Activated CD8-positive, alpha-beta memory T cell treated with anti-CD3 and anti-CD28 coated beads, Interleukin-2, amount 10 ng/mL, durations not matched to agents 7 days and 5 days (primary cell): ENCODE measurements at places on chromosomes 6 and 20. TPM values are rescaled to one million over a fixed set of nuclear protein-coding genes. Genes with fewer than 3 reads are reported as not detected.

DNA sequence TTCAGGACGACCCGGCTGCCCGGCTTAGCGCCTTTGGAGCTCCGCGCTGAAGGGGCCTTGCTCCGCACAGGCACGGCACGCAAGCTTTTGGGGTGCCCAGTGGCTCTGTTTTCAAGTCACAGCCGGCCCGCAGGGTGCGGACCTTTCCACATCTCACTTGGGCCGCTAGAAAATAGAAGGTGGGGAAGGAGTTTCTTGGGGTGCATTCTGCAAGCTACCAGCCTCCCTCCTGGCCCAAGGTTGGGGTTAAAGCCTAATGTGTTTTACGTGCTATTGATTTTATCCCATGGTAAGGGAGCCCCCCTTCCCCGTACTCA, 561 bp downstream of the KAT14 start:
- DNase-seq, result no peak
- H3K4me3 ChIP-seq, result peak overlapping the region; percentile 84
- H3K27ac ChIP-seq, result peak overlapping the region; percentile 83
- H3K36me3 ChIP-seq, result peaks cover 10% of the 10 kb centered on the region

GRCh38 chr20:44151621-44152416, 35.2 kb downstream of the JPH2 start:
- H3K27me3 ChIP-seq, result peaks cover 6% of the 10 kb centered on the region
- DNase-seq, result no peak
- no peak overlapping the region for H3K4me3 ChIP-seq
- no peak overlapping the region for H3K27ac ChIP-seq
- peaks cover 3% of the 10 kb centered on the region for H3K4me1 ChIP-seq
- no peaks in the 10 kb centered on the region for H3K36me3 ChIP-seq

- H3K36me3 ChIP-seq, result peaks cover 7% of the 10 kb centered on the region
- H3K27me3 ChIP-seq, result peaks cover 3% of the 10 kb centered on the region
- peaks cover 30% of the 10 kb centered on the region for H3K4me1 ChIP-seq
- no peak overlapping the region for H3K27ac ChIP-seq
- peak; percentile 87 for DNase-seq
These were observed 2.2 kb upstream of the APMAP start for GRCh38 chr20:24994470-24995368.

MDN1 gene
- total RNA-seq, result 54.7 TPM

- peak overlapping the region; percentile 59 for H3K4me3 ChIP-seq
- peaks cover 37% of the 10 kb centered on the region for H3K4me1 ChIP-seq
- H3K27me3 ChIP-seq, result no peaks in the 10 kb centered on the region
These were observed 55.0 kb downstream of the TRIM38 start for GRCh38 chr6:26017632-26017966.

DNA sequence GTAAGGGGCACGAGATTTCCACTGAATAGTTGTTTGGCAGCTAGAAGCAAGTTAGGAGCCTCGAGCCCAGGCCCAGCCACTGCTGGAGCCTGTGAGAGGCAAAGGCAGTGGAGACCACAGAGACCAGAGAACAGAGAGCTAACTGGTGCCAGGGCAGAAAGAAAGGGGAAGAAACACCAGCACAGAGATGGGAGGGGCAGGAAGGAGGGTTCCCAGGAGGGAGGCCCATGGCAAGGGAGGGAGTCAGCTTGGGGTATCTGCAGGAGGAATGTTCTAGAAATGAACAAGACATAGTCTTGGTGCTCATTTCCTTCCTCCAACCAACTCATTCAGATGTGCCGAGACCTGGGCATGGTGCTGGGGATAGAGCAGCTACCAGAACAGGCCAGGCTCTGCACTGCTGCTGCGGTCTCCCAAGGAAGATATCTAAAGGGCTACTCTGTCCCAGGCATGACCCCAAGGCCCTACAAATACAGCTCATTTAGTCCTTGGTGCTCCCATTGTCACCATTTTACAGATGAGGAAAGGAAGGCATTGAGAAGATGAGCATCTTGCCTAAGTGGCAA, 10.7 kb downstream of the ANGPT4 start:
- no peak overlapping the region for H3K27ac ChIP-seq
- H3K4me3 ChIP-seq, result no peak overlapping the region
- H3K36me3 ChIP-seq, result no peaks in the 10 kb centered on the region
- peaks cover 5% of the 10 kb centered on the region for H3K4me1 ChIP-seq
- no peaks in the 10 kb centered on the region for H3K27me3 ChIP-seq

ENPP5 gene
- total RNA-seq, result not detected

DNA sequence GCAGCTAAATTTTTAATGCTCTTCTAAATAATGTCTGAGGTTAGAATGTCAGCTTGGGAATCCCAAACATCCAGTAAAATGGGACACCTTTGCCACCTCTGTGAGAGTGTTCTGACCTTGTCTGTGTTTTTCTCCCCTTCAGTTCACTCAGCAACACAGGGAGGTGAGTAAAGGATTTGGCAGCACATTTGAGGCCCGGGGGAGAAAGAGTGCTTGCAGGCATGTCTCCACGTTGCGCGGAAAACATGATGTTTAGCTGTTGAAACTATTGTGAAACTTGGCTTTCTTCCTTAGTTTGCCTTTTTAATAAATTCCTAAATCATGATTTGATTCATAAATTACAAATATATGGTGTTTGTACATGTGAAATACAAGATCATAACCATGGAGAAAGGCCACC, 707.8 kb upstream of the FLRT3 start:
- H3K36me3 ChIP-seq, result no peaks in the 10 kb centered on the region
- no peaks in the 10 kb centered on the region for H3K4me1 ChIP-seq
- DNase-seq, result no peak
- H3K27me3 ChIP-seq, result no peaks in the 10 kb centered on the region
- H3K4me3 ChIP-seq, result no peak overlapping the region

- DNase-seq, result no peak
- H3K27me3 ChIP-seq, result peaks cover 5% of the 10 kb centered on the region
- no peak overlapping the region for H3K4me3 ChIP-seq
- no peak overlapping the region for H3K27ac ChIP-seq
These were observed 20.2 kb upstream of the CD2AP start for GRCh38 chr6:47457370-47457769.

GRCh38 chr20:57883761-57884160, 173.9 kb upstream of the PMEPA1 start:
- no peaks in the 10 kb centered on the region for H3K36me3 ChIP-seq
- H3K4me1 ChIP-seq, result no peaks in the 10 kb centered on the region
- H3K27me3 ChIP-seq, result peaks cover 35% of the 10 kb centered on the region
- H3K4me3 ChIP-seq, result no peak overlapping the region
- H3K27ac ChIP-seq, result no peak overlapping the region
- DNase-seq, result no peak

DNA sequence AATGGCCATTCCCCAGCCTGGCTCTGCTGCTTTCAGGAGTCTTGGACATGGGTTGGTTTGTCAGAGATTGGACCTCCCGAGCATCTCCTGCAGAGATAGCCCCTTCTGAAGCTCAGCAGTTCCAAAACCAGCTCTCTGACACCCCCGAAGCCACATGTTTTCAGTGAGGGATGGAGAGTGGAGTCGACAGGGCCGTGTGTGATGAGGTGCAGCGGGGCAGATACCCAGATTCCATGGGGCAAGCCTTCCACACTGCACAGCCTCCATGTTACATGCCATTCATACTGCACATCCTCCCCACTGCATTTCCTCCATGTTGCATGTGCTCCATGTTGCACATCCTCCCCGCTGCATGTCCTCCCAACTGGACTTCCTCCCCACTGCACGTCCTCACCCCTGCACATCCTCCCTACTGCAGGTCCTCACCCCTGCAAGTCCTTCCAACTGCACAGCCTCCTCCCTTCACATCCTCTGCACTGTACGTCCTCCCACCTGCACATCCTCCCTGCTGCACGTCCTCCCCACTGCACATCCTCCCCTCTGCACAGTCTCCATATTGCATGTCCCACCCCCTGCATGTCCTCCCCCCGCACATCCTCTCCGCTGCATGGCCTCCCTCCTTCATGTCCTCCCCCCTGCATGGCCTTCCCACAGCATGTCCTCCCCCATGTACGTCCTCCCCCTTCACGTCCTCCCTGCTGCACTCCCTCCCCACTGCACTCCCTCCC, 112.2 kb downstream of the SYNDIG1 start:
- DNase-seq, result no peak
- H3K27me3 ChIP-seq, result no peaks in the 10 kb centered on the region
- H3K4me1 ChIP-seq, result no peaks in the 10 kb centered on the region
- H3K4me3 ChIP-seq, result no peak overlapping the region
- H3K27ac ChIP-seq, result no peak overlapping the region
- no peaks in the 10 kb centered on the region for H3K36me3 ChIP-seq

GRCh38 chr6:166553563-166554271, 32.8 kb downstream of the RAMACL start:
- DNase-seq, result no peak
- H3K36me3 ChIP-seq, result no peaks in the 10 kb centered on the region
- H3K4me3 ChIP-seq, result no peak overlapping the region
- no peak overlapping the region for H3K27ac ChIP-seq
- H3K27me3 ChIP-seq, result peaks cover 5% of the 10 kb centered on the region

ULBP2 gene
- 0.80 TPM for total RNA-seq

PRSS16 gene
- total RNA-seq, result 0.82 TPM

ISM1 gene
- total RNA-seq, result 0.23 TPM
